H9 (cell line): ENCODE measurements at places on chromosomes 4 and X.

- DNase-seq: no peak
- no peak overlapping the region for H3K4me3 ChIP-seq
- no peaks in the 10 kb centered on the region for H3K4me1 ChIP-seq
- no peak overlapping the region for H3K27ac ChIP-seq
- peaks cover 34% of the 10 kb centered on the region for H3K36me3 ChIP-seq
- no peaks in the 10 kb centered on the region for H3K27me3 ChIP-seq
Measured at GRCh38 chr4:153564630-153565525, 98.7 kb downstream of the TMEM131L start.

DNA sequence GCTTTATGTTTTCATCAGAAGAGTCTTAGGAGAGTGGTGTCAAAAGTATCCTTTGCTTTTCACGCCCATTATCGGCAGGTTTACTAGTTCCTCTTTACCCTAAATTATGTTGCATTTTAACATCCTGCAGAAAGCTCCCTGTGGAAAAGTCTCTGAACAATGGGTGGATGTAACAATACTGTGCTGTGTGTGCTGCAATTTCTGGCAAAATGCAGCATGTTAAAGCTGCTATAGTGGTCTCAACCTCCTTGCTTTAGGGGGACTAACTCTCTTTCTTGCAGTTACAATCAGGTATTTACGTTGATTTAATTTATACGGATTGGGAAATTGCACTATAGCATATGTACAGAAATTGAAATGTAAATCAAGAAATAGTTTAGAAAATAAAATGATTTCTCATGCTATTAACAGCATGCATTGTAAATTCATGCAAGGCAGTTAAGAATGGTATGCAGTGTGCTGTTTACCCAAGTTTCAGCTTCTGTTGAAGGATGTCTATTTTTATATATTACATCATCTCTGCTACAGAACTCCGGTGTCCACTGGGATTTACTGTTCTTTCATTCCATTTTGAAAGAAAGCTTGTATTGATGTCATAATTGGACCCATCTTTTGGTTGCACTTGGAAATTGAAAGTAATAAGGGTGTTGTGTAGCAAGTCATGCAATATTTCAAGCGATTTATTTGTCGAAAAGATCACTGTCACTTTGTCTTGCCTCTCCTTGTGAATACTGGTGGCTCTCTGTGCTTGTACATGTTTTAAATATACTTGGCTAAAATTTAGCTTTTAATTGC is 145.7 kb downstream of the RAPGEF2 start:
- H3K4me1 ChIP-seq: no peaks in the 10 kb centered on the region
- H3K27me3 ChIP-seq: no peaks in the 10 kb centered on the region
- no peak overlapping the region for H3K4me3 ChIP-seq
- no peak overlapping the region for H3K27ac ChIP-seq
- no peak for DNase-seq
- peaks cover 22% of the 10 kb centered on the region for H3K36me3 ChIP-seq

- no peaks in the 10 kb centered on the region for H3K27me3 ChIP-seq
- no peak for DNase-seq
- H3K4me3 ChIP-seq: no peak overlapping the region
Measured at GRCh38 chr4:83153417-83153816, 38.9 kb upstream of the PLAC8 start.

DNA sequence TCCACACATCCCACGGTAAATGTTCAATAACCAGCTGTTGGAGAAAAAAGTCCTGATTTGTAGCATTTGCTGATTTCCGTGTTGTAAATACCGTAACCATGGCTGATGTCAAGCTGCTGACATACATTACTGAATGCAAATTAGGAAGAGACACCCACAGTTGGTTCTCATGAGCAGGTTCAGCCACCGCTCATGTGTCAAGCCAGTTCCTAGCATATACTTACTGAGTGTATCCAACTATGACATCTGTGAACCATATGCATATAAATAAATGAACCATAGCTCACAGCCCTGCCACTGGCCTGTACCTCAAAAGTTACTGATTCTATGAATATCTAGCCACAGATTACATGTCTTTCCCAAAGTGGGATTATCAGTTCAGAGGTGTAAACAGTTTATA is 29.5 kb downstream of the FHDC1 start:
- H3K4me3 ChIP-seq: no peak overlapping the region
- no peak overlapping the region for H3K27ac ChIP-seq
- peaks cover 43% of the 10 kb centered on the region; the same call in 2 of the 3 replicates for H3K36me3 ChIP-seq
- no peaks in the 10 kb centered on the region; the same call in 1 of the 2 replicates for H3K4me1 ChIP-seq

- H3K4me1 ChIP-seq: no peaks in the 10 kb centered on the region
- DNase-seq: peak; percentile 39
- H3K4me3 ChIP-seq: no peak overlapping the region
- H3K36me3 ChIP-seq: no peaks in the 10 kb centered on the region
Measured at GRCh38 chrX:66030505-66031317, 9.2 kb downstream of the VSIG4 start.

DNA sequence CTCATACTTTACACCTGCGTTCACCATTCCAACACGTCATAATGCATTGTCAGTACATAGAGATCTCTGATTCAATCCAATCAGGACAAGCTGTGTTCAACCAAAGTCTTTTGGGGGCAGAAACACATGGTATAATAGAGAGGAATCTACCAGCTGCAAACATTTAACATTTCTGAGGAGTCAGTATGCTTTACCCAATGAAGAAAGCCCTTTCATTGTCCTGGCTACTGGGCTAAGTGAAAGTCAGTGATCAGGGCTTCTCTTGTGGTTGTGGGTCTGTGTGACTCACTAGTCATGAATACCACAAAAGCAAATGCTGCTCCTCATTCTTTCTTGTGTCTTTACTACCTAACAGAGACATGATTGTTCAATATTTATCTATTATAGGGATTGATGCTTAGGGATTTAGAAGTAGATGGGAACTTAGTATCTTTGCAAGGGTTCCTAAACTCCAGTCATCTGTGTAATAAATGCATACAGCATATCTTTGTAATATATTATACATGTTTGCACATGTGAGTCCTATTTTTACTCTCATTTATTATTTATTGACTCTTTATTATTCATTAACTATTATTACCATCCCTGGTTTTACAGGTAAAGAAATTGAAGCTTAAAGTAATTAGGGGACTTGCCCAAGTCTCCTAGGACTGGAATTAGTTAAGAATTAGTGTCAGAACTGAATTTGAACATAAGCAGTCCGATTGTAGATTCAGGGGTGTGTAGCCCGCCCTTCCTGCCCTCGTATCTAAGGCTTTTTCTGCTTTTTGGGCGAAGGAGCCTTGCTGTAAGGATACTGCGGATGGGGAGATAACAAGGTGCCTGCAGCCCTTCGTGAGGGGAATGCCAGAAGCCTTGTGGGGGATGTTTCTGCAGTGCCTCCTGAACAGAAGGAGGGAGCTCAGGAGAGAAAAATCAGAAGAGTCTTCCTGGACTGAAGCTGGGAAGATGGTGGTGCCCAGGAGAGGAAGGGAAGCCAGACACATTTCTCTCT is 353.1 kb upstream of the BOD1L1 start:
- H3K27ac ChIP-seq: no peak overlapping the region
- no peak for DNase-seq
- H3K4me1 ChIP-seq: no peaks in the 10 kb centered on the region
- no peaks in the 10 kb centered on the region for H3K36me3 ChIP-seq
- H3K4me3 ChIP-seq: no peak overlapping the region
